ENCODE measurements at places on chromosomes 2 and 18.

DNA sequence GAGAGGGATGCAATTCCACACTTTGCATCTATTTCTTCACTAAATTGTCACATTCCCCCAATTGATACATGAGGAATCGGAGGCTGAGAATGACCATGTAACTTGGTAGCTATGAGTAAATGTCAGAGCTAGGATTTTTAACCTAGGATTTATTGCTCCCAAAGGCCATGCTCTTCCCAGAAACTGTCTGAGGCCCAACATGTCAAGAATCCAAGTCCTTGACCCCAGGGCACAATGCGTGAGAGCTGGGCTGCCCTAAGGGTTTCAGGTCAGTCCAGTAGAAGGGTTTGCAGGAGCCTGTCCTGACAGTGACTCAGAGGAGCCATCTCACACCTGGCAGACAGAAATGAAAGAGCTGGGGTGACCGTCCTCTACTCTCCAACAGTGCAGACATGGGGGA is 30.3 kb downstream of the LRRC30 start:
- no peak for DNase-seq

GRCh38 chr2:189439342-189439741 is 1.9 kb upstream of the WDR75 start:
- no peak for DNase-seq

GRCh38 chr2:102140377-102140776 is 2.2 kb upstream of the IL1R1 start:
- no peak for DNase-seq

DNA sequence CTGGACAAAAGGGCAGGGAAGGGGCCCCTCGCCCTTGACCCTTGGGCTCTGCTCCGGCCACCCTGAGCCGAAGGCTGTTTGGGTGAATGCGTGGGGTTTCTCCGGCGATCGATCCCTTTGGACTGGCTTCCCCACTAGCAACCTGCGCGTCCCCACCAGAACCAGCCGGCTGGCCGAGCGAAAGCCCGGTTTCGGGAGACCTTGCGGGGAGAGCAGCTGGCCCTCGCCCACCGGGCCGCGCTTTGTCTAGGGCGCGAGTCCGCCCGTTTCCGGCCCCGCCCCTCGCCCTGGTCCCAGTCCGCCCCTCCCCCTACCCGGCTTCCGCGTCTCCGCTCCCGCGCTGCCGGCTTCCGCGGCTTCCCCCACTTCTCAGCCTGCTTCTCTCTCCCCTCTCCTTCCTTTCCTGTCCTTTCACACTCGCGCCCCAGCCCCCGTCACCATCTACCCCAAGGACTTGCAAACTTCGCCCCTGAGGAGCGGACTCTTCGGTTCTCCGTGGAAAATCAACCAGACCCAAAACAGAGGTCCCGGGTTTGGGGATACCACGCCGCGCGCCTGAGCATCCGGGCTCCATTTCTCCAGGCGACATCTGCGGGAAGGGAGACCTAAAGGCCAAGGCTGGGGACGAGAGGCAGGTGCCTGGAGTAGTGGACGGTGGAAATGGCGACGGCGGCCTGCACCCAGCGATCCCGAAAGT is 48.0 kb upstream of the ATP6V1B1 start:
- peak; percentile 71 for DNase-seq

GRCh38 chr2:1020206-1020605 is 69.6 kb downstream of the SNTG2 start:
- DNase-seq: no peak

DNA sequence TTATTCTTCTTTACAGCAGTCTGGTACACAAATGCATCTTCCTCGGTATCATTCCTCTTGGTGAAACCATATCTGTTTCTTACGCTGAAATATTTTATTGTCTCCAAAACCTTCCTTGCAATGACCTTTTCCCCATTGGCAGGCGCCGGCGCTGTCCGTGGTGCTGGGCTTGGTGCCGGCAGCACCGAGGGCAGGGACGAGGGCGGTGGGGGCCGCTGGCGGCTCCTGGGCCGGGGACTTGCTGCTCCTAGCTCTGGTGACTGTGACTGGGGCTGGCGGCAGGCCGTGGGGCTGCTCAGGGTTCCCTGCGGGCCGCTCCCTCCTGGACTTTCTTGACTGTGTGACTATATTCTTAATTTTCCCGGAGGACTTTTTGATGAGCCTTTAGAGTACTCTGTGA is 72.5 kb downstream of the GPR39 start:
- DNase-seq: no peak

DNA sequence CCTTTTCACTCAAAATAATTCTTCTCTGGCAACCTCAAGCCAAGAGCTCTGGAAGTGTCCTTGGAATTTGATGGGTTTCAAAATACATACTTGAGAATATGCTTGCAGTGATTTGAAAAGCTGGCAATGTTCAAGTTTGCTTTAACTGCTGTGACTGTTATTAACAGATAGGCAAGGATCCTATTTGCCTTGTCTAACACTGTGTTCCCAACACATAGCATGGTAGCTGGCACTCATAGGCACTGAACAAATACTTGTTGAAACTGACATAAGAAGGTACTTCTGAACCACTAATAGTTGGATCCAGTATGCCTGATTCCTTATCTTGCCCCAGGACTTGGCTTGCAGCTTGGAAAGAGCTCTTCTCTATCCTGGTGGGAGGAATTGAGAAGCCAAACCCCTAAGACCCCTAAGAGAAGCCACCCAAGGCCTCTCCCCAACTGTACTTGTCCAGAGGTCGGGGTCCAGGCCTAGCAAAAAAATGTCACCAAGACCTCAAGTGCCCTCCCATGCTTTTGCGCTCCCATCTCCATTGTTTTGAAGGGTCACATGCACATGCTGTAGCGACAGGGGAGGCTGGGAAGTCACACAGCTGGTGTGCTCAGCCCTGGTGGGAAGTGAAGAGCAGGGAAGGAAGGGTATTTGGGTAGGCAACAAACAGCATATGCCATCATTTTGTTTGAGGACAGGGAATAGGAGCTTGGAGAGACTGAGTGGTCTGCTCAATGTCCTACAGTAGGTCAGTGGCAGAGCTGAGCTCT is 118.4 kb upstream of the HAAO start:
- no peak for DNase-seq

- no peak for DNase-seq
These were observed 72.7 kb downstream of the CABLES1 start for GRCh38 chr18:23207994-23208393.

GRCh38 chr2:106147159-106147558 is 46.9 kb downstream of the UXS1 start:
- no peak for DNase-seq

DNA sequence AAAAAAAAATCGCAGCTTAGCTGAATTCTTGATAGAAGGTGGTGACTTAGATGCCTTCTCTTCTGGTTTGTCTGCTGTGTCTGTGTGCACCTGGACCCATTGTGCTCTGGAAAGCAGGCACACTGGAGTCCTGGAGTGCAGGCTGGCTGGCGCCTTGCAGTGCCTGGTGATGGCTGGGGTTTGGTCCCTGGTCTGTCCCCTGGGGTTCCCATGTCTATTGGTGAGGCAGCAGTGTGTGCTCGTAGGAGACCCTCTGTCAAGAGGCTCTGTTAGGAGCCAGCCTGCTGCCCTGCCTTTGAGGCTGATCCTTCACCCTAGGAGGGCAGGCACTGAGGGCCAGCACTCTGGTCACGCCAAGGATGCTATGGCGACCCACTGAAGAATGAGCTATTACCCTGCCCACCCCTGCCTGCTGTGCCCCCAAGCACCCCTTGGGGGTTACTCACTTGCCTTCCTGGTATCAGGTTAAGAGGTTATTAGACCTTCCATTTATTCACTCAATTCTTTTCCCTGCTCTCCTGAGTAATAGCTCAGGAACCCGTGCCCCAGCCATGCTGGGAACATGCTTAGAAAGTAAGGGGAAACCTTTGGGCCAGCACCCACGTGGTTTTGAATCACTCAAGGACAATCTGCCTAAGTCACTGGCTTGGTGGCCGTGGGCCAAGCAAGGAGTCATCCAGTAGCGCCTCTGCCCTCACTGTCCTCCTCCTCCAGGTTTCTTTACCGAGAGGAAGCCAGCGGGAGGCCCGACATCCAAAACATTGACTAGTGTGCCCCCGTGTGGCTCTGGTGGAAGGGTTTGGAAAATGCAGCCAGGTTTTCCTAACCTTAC is 284.5 kb downstream of the PRKCE start:
- DNase-seq: peak; percentile 84

DNA sequence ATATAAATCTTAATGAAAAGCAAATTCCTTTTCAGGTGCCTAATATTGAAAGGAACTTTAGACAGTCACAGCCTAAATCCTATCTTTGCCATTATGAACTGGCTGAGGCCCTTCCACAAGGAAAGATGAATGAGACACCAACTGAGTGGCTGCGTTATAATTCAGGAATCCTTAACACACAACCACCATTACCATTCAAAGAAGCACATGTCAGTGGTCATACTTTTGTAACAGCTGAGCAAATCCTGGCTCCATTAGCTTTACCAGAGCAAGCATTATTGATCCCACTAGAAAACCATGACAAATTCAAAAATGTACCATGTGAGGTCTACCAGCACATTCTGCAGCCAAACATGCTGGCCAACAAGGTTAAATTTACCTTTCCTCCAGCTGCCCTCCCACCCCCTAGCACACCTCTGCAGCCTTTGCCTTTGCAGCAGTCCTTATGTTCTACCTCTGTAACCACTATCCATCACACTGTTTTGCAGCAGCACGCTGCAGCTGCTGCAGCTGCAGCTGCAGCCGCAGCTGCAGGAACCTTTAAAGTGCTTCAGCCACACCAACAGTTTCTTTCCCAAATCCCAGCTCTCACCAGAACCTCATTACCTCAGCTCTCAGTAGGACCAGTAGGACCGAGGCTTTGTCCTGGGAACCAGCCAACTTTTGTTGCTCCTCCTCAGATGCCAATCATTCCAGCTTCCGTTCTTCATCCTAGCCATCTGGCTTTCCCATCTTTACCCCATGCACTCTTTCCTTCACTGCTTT is 340.1 kb downstream of the ZNF804A start:
- no peak for DNase-seq

DNA sequence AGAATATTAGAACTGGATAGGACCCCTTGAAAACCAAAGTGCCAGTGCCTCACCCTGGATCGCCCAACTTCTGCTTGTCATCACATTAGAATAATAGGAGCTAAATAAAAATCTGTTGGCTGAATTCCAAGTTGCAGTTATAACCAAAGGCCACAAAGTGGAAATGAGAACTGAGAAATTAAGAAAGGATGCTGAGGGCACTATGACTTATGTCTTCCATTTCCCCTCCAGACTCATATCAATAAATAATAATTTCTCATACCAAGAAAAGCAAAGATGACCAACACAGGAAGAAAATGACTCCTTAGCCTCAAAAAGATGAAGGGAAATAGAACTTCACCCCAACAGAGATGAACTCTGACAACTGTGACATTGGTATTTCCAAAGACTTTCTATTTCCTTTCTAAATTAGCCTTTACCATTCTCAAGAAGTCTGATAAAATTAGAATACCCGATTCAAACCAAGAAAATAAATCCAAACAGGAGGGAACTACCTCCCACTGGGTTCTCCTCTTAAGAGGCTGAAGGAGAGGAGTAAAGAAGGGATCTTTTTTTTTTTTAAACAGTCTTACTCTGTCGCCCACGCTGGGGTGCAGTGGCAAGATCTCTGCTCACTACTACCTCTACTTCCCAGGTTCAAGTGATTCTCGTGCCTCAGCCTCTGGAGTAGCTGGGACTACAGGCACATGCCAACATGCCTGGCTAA is 46.5 kb upstream of the EPG5 start:
- DNase-seq: no peak

DNA sequence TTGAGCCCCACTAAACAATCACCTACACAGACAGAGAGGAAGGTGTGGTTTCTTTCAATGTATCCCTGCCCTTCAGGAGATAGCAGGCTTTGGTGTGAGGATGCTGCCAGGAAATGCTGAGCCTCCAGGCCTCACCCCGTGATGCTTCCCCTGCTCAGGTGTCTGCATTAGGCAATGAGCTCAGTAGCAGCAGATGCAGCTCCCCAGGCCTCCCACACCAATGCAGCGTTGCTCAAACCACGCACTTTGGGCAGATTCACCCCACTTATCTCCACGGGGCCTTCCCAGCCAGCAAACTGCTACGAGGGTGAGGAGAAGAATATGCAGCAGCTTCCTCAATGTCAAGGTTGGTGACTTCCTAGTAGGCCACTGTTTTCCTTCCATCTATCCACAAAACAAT is 229.3 kb upstream of the PXDN start:
- DNase-seq: no peak

DNA sequence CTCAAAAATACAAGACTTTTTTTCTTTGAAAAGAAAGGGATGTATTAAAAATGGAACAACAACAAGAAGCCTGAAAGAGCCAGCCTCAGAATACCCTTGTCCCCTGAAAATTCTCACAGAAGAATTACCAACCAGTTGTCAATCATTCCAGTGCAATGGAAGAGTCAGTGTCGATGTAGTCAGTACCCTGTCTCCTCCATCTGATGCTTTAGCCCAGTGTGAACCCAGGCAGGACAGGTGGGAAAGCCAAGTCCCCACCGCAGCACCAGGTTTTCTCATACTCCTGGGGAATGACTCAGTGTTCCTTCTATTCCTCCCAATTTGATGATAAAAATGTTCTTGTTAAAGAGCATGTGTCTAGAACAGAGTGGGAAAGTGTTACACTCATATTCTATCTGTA is 332.0 kb upstream of the CHAC2 start:
- no peak for DNase-seq

DNA sequence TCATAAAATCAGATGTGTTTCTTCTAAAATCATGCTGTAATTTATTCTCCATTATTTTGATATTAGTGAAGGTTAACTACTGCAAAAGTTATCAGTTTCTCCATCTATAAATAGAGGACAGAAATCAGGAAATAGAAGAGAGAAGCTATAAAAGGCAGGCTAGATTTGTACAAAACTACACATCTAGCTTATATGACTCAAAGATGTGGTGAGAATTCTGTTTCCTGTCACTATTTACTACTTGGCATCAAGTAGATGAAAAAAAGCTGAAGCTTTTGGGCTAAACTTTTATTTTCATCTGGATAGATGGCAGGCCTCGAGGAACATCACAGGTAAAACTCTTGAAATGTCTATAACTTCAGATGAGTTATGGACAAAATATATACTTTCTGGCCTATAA is 49.8 kb upstream of the NAB1 start:
- no peak for DNase-seq

DNA sequence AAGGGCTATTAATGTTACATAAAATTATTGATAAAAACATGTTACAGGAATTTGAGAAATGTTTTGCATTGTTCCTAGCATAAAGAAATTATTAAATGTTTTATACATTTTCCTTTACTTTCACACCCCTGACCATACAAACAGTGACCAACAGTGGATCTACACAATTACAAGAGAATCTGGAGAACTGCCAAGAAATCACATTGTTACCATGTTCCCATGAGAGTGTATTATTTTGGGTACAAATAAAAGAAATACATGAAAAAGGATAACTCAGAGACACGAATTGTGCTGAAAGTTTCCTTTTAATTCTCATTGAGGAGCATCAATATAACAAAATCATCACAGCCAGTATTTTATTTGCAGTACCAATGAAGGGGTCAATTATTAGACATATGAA is 150.1 kb downstream of the WDPCP start:
- no peak for DNase-seq

- no peak for DNase-seq
These were observed 40.5 kb upstream of the ITPRID2 start for GRCh38 chr2:181850936-181851560.

Measured in NCI-H2227 treated with DMSO at 0.1 percent for 48 hours (cell line).